ENCODE measurements at places on chromosomes 4 and X.

- DNase-seq = no peak
These were observed 62.6 kb downstream of the MMRN1 start for GRCh38 chr4:89957046-89957926.

DNA sequence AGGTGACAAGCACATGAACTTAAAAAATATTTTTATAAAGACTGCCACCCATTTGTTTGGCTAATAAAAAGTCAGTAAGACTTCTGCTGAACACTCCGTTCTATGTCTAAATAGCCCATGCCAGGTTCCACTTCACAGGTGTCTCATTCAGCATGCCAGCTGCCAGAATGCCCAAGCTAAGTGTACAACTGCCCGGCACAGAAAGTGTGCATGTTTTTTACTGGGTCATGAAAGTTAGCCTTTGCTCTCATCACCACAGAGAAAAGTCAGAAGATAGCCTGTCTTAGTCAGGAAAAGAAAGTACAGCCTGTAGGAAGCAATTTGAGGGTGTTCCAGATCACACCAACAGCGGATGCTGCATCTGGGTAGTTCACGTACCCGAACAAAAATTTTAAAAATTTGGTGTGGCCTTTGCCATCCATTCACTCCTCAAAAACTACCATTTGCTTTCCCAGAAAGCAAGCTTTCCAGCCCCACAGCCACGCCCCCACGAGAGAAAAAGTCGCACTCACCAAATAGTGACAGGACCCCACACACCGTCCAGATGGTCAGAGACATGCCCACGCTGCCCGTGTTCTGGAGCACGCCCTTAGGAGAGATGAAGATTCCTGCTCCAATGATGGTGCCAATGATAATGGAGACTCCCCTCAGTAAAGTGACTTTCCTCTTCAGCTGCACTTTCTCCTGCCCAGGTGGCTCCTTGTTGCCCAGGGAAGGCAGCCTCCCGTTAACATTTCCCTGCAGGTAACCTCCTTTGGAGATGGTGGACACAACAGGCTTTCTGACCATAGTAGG, 671 bp downstream of the SLC7A11 start:
- DNase-seq = no peak

DNA sequence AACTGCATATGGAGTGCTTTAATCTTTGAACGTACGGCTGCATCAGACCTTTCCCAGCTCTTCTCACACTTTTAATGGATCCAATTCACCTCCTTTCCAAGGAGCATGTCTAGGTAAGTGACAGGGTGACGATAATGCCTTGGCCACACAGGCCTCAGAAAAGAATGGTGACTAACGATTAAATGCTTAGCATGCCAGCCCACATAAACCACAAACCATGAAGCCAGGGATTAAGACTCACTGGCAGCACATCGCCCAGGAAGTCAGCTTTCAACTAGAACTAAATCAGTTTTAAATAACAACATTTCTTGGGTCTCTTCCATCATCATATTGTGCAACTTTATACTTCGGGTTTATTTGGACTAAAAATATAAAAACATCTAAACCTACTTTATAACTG, 28.7 kb downstream of the INPP4B start:
- DNase-seq = peak; percentile 20

DNA sequence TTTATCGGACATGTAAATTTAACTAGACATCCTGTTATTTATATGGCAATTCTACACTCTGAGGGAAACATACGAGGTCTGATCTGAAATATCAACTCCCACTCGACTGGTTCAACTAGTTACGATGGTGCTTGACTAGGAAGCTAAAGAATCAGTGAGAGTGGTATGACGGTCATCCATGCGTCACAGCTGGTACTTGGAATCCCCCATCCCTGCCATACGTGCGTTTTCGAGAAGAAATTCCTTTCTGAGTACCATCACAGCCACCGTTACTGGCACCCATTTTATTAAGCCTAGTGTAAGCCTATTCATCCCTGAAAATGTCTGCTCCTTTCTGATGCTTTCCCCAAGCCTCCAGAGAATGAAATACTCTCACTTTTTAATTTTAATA, 695 bp upstream of the PIGA start:
- DNase-seq = no peak

DNA sequence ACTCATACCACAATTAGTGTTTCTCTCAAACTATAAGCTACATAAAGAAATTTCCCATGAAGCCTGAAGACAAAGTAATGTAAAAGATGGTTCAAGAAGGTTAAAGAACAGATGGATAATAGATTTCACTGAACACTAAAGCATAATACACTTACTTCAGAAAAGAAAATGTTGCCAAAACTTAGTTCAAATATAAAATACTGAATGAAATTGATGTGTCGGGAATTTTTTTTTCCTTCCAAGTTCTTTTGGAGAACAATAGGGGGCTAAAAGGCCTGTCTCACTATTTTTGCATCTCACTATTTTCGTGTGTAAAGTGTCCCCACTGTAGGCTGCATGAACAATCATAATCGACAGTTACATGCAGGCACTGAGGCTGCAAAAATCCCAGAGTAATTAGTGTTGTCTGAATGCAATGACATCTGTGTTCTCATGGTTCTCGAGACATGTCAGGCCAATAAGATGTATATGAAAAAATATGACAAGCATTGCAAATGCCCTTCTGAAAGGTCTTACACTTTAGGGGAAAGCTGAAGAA, 11.9 kb upstream of the MAB21L2 start:
- DNase-seq = no peak

DNA sequence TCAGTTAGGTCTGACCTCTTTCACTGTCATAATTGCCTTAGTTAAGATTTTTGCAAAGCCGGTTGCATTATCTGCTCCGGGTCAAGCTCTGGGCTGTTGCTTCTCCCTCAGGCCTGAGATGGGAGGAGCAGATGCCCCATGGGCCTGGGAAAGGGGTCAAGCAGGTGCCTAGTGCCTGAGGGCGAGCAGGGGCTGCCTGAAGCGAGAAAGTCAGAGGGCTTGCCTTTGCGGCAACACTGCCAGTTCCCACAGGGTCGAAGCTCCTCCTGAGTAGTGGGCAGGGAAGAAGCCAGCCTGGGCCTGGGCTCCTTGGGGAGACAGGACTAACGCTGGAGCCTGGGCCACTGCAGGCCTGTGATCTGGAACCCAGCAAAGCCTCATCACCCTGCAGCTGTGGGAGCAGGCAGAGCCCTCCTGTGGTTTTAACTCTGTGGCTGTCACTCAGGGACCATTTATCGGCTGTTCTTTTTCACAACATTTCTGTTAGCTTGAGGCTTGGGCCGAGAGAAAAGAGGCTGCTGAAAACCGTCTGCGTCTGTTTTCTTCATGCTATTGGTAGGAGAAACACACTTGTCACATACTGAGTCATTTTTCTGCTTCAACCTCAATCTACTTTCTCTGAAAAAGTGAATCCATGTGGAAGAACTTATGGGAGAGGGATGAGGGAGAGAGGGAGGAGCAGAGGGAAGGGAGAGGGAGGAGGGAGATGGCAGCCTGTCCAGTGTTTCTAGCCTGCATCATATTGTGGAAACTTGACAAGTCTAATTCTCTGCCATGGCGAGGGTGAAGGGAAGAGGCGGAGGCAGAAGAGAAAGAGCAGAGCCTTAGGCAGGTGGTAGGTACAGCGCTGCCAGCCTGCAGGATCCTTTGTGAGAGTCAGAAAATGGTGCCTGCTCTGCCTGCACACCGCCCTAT, 68.4 kb downstream of the RHOH start:
- DNase-seq = no peak

- no peak for DNase-seq
These were observed 147.6 kb downstream of the STK32B start for GRCh38 chr4:5198656-5199541.

GRCh38 chrX:25721564-25721963, 416.6 kb upstream of the MAGEB18 start:
- no peak for DNase-seq

DNA sequence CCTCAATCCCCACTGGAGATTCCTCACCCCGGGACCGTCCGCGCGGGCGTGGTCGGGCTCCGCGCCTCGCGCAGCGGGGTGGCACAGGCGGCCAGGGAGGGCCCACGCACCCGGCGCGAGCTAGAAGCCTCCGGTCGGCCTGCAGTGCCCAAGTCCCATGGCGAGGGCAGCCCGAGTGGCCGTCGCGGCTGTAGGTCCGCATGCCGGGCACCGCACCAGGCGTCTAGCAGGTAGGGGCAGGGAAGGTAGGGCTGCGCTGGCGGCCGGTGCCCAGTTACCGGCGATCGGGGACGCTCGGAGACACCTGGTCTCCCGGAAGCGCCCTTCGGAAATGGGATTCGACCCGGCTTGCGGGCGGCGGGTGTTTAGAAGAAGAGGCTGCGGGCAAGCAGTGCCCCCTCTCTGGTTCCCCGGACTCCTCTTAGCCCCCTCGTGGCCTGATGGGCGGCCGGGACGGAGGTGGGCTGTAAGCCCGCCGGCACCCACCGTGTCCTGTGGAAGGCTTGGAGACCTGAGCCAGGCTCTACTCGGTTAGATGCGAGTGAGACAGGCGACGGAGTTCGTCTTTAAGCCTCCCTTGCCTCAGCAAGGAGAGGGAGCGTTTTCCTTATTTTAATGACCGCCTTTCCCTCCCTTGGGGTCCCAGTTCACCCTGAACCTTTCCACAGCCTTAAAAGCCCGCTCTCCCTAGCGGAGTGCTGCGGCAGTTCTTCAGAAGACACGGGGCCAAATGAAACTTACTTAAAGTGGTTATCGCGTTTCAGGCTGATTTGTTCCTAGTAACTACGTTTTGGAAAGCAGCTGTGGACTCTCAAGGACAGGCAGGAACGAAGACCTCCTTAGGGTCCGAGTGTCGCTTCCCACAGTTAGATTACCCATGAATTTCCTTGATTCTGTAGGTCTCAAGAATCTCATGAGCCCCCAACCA, 821 bp downstream of the SLITRK2 start:
- peak; percentile 36 for DNase-seq

DNA sequence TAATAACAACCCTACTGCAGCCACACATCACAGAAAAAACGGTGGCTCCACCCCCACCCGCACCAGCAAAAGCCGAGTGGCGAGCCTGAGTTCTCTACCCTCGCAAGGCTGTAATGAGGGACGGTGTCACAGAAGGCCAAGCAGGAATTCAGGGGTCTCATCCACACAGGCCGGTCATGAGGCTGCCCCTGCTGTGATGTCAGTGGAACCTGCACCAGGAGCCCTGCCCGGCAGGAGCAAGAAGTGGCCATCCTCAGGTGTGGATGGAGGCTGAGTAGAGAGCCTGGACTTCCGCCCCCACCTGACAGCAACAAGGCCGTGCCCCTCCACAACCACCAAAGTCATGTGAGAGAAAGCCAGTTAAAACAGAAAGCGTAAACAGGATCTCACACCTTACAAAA, 20.6 kb downstream of the LYAR start:
- no peak for DNase-seq

DNA sequence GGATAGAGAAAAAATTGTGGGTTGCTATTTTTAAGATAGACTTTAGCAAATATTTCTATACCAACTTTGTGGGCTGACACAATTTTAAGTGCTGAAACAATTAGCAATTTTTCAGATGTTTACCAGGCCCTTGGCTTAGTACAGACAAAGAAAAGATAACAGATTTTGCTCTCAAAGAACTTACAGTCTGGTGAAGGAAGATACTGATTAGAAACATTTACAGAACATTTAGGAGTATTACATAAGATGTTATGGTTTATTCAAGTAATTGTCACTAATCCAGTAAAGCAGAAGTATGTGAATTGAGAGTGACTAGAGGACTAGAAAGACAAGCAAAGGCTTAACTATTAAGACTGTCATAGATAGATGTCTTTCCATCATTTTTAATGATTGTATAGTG, 35.3 kb upstream of the NDUFC1 start:
- no peak for DNase-seq

DNA sequence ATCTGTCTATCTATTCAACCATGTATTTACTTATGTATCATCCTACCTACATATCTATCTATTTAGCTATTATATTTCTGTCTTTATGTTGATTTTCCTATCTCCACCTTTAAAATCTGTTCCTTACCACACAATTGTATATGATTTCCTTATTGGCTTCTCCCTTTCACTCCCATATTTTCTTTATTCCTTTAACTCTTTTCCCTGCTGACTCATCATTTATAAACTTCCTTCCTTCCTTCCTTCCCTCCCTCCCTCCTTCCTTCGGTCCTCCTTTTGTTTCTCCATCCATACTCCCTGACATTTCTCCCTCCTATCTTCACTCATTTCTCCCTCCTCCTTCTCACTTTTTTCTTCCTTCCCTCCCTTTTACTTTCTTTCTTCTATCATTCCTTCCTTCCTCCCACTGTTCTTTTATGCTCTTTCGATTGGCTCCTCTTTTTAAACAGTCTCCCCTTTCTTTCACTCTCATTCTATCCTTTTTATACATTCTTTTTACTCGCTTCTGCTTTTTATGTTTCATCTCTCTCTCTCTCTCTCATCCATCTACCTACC, 100.3 kb downstream of the RBMX2 start:
- DNase-seq = no peak

DNA sequence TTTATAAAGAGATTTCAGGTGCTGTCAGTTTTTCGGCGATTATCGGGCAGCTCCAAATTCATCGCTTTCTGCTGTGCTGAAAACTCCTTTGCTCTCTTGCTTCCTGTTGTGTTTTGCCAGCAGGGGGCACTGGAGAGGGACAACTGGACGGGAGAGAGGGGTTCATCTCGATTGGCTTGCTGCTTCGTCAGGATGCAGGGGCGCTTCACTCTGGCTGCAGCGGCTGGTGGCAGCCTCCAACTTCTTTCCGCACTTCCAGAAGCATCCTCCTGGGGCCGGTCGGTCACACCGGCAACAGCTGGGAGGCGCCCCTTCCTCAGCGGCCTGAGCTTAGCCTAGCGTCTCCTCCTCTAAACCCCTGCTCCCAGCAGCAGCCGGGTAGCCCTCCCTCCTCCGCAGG, 29.5 kb downstream of the MSL3 start:
- peak; percentile 72 for DNase-seq

GRCh38 chrX:103927030-103927429, 35.4 kb upstream of the TMSB15B start:
- DNase-seq = no peak

DNA sequence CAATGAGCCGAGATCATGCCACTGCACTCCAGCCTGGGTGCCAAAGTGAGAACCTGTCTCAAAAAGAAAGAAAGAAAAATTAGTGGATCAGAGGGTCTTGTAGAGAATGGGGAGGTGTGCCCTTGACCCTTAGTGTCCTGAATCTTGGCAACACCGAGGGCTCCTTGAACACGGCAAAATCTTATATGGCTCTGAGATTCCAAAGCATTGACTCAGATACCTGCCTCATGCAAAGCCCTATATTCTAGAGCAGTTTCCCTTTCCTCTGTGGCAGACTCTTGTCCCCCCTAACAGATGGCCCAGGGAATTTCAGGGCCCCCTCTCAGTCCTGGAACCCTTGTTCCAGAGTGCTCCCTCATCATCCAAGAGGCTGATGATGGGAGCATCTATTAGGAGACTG, 6.8 kb downstream of the CLDN2 start:
- DNase-seq = no peak

DNA sequence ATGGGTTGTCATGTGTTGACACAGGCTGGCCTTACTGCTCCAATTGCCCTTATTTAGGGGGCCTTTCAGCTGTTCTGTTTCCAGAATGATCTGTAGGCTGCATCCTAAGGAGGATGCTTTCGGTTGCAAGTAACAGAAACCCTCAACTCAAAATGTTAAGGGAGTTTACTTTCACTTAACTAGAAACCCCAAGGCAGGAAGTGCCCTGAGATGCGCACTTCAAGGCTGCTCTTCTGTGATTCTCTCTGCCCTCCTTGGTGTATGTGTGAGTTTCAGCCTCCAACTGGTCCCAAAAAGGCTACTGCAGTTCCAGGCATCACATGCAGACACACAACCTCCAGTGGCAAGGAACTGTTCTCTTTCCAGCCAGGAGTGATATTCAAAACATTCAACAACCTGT, 97.3 kb upstream of the ATP6AP2 start:
- no peak for DNase-seq
